H1 (cell line): ENCODE measurements at places on chromosomes 12 and 14. TPM values are rescaled to one million over a fixed set of nuclear protein-coding genes. Genes with fewer than 3 reads are reported as not detected.

The KCNMB4 gene
- 10.0 and 10.9 TPM in 2 replicates for polyA plus RNA-seq

The IRAK3 gene
- 0.28 and 0.51 TPM in 2 replicates for polyA plus RNA-seq

The GTF2A1 gene
- 16.7 and 24.1 TPM in 2 replicates for polyA plus RNA-seq

The ARMH4 gene
- polyA plus RNA-seq = 6.4 and 7.1 TPM in 2 replicates

The STYX gene
- 5.6 and 8.3 TPM in 2 replicates for polyA plus RNA-seq

The TBC1D30 gene
- 2.8 TPM in 2 replicates for polyA plus RNA-seq

The GRIP1 gene
- polyA plus RNA-seq = 4.5 and 5.2 TPM in 2 replicates

The KRT79 gene
- polyA plus RNA-seq = not detected in 2 replicates

The EGLN3 gene
- 8.8 and 10.6 TPM in 2 replicates for polyA plus RNA-seq

The SIX6 gene
- 0.03 and 0.08 TPM in 2 replicates for polyA plus RNA-seq

The TSPAN8 gene
- not detected in 2 replicates for polyA plus RNA-seq

The ATP23 gene
- 12.1 and 13.5 TPM in 2 replicates for polyA plus RNA-seq

The TAS2R19 gene
- 0.35 and 0.97 TPM in 2 replicates for polyA plus RNA-seq

The DENND5B gene
- 7.8 and 13.4 TPM in 2 replicates for polyA plus RNA-seq

The CISTR gene
- polyA plus RNA-seq = not detected in 2 replicates

The CCNT1 gene
- polyA plus RNA-seq = 10.8 and 13.2 TPM in 2 replicates

The SPRYD3 gene
- polyA plus RNA-seq = 8.0 and 10.4 TPM in 2 replicates

The INHBC gene
- 0.15 and 0.30 TPM in 2 replicates for polyA plus RNA-seq

The TCL1B gene
- polyA plus RNA-seq = 11.5 and 14.7 TPM in 2 replicates

The INHBE gene
- 18.8 and 31.9 TPM in 2 replicates for polyA plus RNA-seq

The KRT82 gene
- not detected in 2 replicates for polyA plus RNA-seq

The KRT6A gene
- 0.08 and 0.11 TPM in 2 replicates for polyA plus RNA-seq

The SDR9C7 gene
- 0.11 TPM in 1 of 2 replicates, not detected in the other for polyA plus RNA-seq

The LYZ gene
- polyA plus RNA-seq = not detected in 2 replicates

The GYS2 gene
- not detected in 2 replicates for polyA plus RNA-seq

The ACSM4 gene
- not detected in 2 replicates for polyA plus RNA-seq

The SLC22A17 gene
- polyA plus RNA-seq = 49.0 and 77.7 TPM in 2 replicates
